Cortex of kidney (tissue), 1 donor: ENCODE measurements at places on chromosomes 12 and 14.

GRCh38 chr12:94704452-94705306 lies 54.3 kb upstream of the TMCC3 start:
- DNase-seq = no peak

DNA sequence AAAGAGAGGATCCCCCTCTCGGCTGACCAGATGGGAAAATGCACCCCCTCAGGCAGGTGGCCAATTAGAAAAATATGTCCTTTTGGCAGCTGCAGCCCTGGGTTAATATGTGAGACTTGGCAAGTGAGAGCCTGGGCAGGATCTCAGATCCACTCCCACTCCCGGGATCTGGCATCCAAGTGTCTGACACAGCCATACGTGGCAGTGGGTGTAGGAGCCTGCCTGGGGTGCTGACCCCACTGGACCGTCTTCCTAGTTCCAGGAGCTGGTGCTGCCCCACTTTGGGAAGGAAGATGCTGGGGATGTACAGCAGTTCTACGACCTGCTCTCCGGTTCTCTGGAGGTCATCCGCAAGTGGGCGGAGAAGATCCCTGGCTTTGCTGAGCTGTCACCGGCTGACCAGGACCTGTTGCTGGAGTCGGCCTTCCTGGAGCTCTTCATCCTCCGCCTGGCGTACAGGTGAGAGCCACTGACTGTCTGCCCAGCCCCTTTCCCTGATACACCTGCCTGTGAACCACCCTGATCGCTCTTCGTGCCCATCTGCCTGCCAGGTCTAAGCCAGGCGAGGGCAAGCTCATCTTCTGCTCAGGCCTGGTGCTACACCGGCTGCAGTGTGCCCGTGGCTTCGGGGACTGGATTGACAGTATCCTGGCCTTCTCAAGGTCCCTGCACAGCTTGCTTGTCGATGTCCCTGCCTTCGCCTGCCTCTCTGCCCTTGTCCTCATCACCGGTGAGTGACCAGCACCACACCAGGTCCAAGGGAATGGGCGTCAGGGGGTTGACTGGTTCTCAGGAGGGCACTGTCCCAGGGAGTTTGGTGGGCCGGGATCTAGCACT lies 5.8 kb downstream of the NR4A1 start:
- DNase-seq = no peak

GRCh38 chr14:68676511-68676943 lies 116.3 kb downstream of the ZFP36L1 start:
- no peak for DNase-seq

- no peak for DNase-seq
Observed at GRCh38 chr14:22824711-22825359, 4.9 kb upstream of the MRPL52 start.

- DNase-seq = no peak
Observed at GRCh38 chr12:104469066-104469465, 12.3 kb downstream of the CHST11 start.

DNA sequence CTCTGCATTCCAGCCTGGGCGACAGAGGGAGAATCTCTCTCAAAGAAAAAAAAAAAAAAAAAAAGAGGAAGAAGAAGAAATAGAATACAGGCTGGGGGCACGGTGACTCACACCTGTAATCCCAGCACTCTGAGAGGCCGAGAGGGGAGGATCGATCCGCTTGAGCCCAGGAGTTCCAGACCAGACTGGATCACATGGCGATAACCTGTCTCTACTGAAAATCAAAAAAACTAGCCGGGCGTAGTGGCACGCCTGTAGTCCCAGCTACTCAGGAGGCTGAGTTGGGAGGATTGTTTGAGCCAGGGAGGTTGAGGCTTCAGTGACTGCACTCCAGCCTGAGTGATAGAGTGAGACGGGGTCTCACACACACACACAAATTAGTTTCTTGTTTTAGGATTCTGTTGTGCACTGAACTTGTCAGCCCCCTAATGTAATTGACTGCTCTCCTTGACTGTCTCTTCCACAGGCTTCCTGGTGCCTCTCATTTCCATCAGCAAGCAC lies 963 bp upstream of the TINF2 start:
- no peak for DNase-seq

DNA sequence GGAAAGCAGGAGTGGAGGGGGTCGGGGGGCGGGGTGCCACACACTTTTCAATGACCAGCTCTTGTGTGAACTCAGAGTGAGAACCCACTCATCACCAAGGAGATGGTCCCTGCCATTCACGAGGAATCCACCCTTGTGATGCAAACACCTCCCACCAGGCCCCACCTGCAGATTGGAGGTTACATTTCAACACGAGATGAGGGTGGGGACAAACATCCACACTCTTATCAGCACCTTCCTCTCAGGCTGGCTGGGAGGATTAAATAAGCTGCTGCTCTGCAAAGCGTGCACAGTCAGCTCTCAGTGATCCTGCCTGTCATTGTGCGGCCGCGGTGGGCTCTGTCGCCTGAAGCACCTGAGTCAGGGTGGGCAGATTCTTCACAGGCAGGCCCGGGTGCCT lies 39.7 kb downstream of the AACS start:
- no peak for DNase-seq

GRCh38 chr14:50542941-50543418 lies 10.6 kb upstream of the MAP4K5 start:
- no peak for DNase-seq

DNA sequence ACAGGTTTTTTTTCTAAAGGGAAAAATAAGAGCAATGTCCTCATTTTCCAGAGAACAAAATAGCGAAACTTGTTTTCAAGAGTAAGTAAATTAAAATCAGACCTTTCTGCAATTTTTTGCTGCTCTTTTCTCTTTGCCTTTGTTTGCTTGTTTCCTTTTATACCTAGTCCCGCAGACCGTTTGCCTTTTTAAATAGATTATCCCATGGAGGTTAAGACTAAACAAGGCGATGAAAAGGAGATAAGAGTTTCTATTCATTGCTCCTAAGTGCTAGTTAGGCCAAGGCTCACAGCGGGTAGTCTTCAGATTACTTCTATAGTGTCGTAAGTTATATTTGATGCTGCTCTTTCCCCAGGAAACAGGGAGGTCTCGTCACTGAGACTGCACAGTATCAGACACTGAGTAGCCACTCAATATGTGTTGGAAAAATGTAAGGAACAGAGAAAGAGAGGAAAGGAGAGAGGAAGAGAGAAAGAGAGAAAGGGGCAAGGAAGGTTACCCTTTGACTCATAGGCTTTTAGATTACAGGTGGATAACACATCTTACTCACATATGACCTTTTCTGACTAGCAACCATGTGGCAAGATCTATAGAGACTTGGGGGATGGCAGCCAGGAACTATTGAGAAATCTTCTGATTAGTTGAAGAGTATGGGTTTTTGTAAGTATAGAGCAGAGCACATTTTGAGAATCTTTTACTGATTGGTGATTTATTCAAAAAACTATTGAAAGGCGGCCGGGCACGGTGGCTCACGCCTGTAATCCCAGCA lies 107.5 kb upstream of the PARP11 start:
- DNase-seq = no peak

- DNase-seq = no peak
Observed at GRCh38 chr14:77000340-77001270, 27.9 kb downstream of the IRF2BPL start.

GRCh38 chr14:49306152-49306751 lies 279.9 kb downstream of the RPS29 start:
- no peak for DNase-seq

DNA sequence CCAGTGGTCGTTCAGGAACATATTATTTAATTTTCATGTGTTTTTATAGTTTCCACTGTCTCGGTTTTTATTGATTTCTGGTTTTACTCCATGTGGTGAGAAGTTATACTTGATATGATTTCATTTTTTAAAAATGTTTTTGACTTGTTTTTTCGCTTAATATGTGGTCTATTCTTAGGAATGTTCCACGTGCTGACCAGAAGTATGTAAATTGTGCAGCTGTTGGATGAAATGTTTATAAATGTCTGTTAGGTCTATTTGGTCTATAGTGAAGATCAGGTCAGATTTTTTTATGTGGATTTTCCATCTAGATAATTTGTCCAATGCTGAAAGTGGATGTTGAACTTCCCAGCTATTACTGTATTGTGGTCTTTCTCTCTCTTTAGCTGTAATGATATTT lies 433.8 kb upstream of the MIS18BP1 start:
- DNase-seq = no peak

- no peak for DNase-seq
Observed at GRCh38 chr14:90382491-90383125, 14.2 kb upstream of the CALM1 start.

DNA sequence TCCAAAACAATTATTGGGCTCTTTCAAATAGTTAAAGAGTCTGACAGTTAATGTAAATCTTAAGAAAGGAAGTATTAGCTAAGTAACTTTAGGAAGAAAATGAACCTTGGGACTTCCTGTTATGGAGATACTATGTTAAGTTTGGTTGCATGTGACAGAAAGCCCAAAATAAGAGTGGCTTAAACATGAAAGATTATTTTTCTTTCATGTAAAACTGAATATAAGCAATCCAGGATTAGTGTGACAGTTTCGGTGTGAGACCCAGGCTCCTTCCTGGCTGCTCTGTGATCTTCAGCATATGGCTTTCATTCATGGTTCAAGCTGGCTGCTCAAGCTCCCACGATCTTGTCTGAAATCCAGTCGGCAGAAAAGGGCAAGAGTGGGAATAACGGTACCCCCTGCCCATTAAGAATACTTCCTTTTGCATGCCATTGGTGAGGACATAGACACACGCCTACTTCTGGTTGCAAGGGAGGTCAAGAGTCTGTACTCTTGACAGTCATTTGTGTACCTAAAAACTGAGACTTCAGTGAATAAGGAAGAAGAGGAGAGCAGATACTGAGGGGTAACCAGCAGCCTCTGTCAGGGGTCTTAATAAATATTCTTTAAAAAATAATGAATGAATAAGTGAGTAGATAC lies 2.2 kb upstream of the RPAP3 start:
- no peak for DNase-seq

DNA sequence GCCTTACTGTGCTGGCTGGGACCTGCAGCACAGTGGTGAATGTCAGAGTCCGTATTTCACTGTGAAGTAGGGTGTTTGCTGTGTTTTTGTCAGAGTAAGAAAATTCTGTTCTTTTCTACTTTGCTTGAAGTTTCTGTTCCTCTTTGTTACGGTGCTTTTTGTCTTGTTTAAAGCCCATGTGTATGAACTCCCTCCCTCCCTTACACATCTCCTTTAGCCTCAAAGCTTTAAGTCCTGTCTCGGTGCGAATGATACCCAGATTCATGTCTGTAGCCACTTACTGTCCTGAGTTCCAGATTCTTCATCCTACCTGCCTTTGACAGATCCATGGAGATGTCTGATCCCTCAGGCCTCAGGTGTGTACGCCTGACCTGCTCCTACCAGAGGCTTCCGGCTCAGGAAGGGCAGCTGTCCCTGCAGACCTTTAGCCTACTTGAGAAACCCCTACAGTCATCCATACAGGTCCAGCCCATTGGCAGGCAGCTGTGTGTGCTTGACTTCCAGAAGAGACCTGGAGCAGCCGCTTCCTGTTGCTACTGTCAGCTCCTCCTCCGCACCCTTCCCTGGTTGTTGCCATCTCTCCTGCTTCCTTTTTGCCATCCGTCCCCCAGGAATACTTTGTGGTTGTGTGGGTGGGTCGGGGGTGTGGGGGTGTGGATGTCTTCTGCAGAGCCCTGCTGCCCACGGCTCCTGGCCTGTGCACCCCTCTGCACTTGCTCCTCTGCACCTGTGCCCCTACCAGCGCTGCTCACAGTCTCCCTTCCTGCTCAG lies 72.9 kb downstream of the DDX51 start:
- DNase-seq = no peak

- no peak for DNase-seq
Observed at GRCh38 chr12:53747095-53747494, 4.7 kb downstream of the CISTR start.

- no peak for DNase-seq
Observed at GRCh38 chr14:95071649-95072280, 85.6 kb downstream of the DICER1 start.

DNA sequence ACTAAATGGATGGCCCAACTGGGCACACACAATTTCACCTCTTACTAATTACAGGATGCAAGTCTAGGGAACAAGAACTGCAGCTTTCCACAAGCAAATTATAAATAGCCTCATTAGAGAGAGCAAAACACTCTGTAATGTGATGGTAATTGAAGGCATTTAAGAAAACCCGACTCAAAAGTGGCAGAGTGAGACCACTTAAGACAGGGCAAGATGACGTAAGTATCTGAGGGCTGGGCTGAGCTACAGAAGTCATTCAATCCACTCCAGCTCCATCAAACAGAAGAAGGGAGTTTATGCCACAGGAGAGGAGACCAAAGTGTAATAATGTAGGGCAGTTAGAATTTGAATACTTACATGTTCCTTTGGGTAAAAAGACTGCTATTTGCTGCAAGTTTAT lies 90.3 kb downstream of the PRKAB1 start:
- DNase-seq = no peak

DNA sequence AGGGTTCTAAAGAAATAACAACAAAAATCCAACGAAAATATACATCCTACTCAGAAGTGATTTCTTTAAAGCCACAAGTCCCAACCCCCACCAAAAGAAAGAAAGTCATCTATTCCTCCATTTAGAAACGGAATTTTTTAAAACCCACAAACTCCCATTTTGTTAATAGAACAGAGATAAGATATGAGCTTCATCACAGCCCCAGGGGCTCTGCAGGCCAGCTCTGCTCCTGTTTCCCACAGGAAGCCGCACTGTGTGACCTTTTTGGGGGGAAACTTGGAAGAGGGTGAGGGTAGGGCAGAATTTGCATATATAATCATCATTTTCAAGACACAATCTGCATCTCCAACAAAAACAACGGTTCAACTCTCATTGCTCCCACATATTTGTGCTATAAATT lies 2.8 kb downstream of the FBXL14 start:
- DNase-seq = no peak

- DNase-seq = no peak
Observed at GRCh38 chr14:68587931-68588330, 204.9 kb downstream of the ZFP36L1 start.

DNA sequence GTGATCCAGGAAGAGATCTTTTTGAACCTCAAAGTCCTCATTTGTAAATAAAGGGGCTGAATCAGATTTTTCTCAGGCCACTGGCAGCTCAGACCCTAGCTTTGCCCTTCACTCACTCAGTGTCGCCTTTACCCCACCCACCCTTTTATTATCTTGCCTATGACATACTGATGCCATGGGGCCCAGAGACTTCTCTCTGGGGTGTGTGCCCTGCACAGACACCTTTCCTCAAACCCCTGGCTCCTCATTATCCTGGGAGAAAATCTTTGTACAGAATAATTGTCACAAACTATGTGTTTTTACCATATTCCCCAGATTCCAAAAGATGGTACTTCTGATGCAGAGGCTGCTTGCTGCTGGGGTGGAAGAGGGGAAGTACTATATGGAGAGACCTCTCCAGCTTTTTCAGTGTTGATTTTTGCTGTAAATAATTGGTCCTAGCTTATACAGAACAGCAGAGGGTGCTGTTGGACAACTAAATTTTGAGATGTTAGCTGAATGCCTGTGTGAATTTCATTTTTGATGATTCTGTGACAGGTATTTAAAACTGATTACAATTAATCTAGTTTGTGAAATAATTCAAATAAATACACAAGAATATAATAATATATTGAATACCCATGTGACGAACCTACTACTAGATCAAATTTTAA lies 53.9 kb upstream of the DCD start:
- DNase-seq = no peak
